Stimulated activated CD4-positive, alpha-beta T cell treated with anti-CD3 and anti-CD28 coated beads, Interleukin-4, amount 100 ng/mL, for 4 hours (primary cell): ENCODE measurements at places on chromosomes 12 and 14.

GRCh38 chr14:31057701-31058364 lies 31.7 kb upstream of the STRN3 start:
- DNase-seq = no peak

- no peak for DNase-seq
Observed at GRCh38 chr12:118925826-118926225, 55.5 kb upstream of the SRRM4 start.

- DNase-seq = no peak
Observed at GRCh38 chr14:64123241-64123822, 170.8 kb downstream of the ESR2 start.

- no peak for DNase-seq
Observed at GRCh38 chr12:16560273-16560672, 45.7 kb downstream of the LMO3 start.

DNA sequence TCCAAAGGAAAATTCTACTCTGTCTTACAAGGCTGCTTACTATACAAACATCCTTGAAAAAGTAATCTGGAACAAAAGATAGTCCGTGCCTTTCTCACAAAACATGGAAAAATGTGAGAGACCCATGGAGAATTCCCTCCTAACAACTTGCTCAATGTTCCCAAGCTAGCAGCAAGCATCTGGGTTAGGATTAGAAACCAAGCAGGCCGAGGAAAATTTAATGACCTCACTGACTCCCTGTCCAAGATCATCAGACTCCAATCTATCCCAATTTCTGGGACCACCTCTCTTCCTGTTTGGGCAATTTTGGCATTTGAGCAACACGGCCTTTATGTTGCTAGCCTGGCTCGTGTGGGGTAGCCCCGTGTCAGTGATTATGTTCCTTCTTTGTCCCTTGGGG lies 18.1 kb upstream of the GSG1 start:
- no peak for DNase-seq

GRCh38 chr12:121061831-121062230 lies 22.8 kb upstream of the OASL start:
- DNase-seq = no peak

- no peak for DNase-seq
Observed at GRCh38 chr12:32605326-32606095, 73.6 kb upstream of the DNM1L start.

- DNase-seq = no peak
Observed at GRCh38 chr12:98406378-98406777, 109.0 kb upstream of the TMPO start.

DNA sequence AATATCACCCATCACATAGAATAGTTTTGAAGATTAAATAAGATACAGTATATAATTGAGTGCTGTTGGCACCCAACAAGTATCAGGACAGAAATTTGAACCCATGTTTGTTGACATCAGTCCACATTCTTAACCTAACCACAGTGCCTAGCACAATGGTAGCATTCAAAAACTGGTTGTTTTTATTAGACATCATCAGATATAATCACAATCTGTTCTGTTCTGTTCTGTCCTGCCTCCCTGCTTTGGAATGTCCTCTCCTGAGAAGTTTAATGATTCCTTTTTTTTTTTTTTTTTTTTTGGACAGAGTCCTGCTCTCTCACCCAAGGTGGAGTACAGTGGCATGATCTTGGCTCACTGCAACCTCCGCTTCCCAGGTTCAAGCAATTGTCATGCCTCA lies 476.6 kb downstream of the RMST start:
- no peak for DNase-seq

DNA sequence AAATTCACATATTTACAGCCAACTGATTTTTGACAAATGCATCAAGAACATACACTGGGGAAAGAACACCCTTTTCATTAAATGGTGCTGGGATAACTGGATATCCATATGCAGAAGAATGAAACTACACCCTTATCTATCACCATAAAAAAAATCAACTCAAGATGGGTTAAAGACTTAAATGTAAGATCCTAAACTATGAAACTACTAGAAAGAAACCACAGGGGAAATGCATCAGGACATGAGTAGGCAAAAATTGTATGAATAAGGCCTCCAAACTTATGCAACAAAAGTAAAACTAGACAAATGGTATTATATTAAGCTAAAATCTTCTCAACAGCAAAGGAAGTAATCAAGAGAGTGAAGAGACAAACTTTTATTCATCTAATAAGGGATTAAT lies 242.6 kb downstream of the CPNE8 start:
- DNase-seq = no peak

GRCh38 chr12:94817695-94818075 lies 167.3 kb upstream of the TMCC3 start:
- DNase-seq = no peak

- no peak for DNase-seq
Observed at GRCh38 chr12:111981987-111982386, 31.0 kb downstream of the TMEM116 start.

DNA sequence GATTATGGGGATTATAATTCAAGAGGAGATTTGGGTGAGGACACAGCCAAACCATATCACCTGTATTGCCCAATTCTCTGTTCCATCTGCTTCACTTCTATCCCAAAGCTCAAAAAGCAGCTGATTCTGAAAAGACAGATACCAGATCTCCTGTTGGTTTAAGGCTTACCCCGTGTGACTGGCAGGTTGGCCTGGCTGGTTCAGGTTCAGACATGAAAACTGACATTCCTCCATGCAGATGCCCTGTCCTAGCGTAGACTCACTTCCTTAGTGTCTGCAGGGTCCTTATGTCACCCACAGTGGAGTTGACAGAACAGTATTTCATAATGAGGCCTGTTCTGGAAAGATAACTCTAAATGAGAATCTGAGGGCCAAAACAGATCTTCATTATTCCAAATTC lies 61.1 kb upstream of the FLRT2 start:
- DNase-seq = no peak

GRCh38 chr12:98439981-98440581 lies 75.3 kb upstream of the TMPO start:
- no peak for DNase-seq

- no peak for DNase-seq
Observed at GRCh38 chr12:4211372-4211771, 62.2 kb upstream of the CCND2 start.

- DNase-seq = no peak
Observed at GRCh38 chr14:75967866-75968265, 13.9 kb downstream of the TGFB3 start.

GRCh38 chr14:38135106-38135867 lies 72.4 kb upstream of the SSTR1 start:
- DNase-seq = no peak

- no peak for DNase-seq
Observed at GRCh38 chr14:94390372-94391086, 2.1 kb upstream of the SERPINA1 start.

DNA sequence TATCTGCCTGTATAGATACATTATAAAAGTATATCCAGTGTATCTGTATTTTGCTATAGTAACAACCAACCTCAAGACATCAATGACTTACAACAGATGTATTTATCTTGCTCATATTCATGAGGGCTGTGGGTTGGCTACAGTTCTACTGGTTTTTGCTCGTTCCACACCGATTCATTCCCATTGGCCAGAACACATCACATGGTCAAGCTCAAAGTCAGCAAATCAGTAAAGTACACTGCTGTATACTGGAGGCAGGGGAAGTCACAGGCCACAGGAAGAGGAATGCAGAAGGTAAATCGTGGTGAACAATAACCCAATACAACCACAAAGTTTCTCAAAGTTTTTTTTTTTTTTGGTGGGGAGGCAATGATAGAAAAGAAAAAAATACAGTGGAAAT lies 180.0 kb upstream of the CDKN3 start:
- DNase-seq = no peak

- no peak for DNase-seq
Observed at GRCh38 chr14:72855913-72856312, 38.0 kb downstream of the DPF3 start.

GRCh38 chr12:102063069-102063468 lies 1.3 kb upstream of the WASHC3 start:
- no peak for DNase-seq

DNA sequence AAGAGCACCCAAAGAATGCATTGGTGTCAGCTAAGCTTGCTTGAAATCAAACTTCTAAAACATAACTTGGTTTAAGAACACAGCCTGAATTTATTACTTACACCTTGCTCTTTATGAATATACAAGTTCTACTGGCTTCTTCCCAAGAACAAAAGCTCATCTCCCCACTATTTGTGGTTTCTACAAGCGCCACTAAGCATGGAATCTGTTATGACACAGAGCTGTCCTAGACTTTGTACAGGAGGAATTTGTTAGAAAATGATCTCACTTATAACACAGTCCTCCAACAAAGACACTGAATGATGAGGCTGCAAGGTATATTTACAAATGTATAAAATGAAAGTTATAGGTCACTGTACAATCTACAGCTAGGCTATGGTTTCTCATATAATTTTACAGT lies 452.1 kb downstream of the BCAT1 start:
- no peak for DNase-seq
